ENCODE measurements at places on chromosomes 4 and X.

DNA sequence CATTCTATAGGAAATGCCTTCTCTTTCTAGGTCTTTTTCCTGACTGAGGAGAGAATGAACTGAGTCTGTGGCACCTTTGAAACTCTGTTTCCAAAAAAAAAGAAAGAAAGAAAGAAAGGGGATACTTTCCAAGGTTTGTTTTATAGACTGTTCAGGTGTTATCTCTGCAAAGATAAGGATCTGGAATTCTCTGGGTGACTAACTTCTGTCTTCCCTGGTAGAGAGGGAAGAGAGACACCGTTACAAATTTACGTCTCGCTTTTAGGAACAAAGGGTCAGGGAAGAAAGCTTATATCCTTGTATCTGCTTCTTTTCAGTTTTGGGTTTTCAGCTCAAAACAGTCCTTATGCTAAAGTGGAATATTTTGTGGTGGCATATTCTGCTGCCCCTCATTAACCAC, 314.1 kb downstream of the RAPGEF2 start:
- DNase-seq: no peak

DNA sequence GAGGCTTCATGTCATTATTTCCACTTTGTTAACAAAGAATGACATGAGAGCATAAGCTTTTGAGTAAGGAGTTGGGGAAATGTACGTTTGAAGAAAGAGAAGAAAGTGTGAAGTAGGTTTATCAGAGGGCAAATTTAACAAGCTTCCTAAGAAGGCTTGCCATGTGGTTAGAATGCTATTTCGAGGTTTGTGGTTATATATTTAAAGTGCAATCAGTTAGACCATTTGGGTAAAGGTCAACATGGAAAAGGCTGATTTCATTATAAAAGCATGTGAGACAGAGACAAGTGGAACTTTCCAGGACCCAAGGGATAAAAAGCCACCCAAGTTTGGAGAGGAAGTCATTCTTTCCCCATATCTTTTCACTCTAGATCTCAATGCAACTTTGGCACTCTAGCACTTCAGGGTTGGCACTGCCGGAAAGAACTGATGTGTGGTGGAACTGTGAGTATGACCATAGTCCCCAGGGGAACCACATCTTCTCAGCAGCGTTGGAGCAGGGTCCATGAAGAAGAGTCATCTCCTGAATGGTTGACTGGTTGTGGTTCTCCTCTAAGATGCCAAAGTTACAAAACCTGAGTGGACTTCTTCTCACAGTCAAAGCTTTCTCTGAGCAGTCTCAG, 529.9 kb downstream of the MID1IP1 start:
- no peak for DNase-seq

GRCh38 chrX:20312018-20312417, 45.3 kb upstream of the RPS6KA3 start:
- no peak for DNase-seq

DNA sequence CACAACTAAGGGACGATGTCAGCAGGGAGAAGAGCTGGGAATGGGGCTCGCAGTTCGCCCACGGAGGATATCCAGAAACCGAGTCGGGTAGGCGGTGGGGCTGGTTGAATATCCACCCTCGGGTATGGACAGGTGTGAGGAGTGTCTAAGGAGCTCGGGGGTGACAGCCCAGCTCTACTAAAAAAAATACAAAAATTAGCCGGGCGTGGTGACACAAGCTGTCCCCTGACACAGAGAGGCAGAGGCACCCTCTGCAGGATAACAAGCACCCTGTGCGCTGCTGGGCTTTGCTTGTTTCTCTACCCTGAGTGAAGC, 12.2 kb upstream of the ASMTL start:
- DNase-seq: no peak

DNA sequence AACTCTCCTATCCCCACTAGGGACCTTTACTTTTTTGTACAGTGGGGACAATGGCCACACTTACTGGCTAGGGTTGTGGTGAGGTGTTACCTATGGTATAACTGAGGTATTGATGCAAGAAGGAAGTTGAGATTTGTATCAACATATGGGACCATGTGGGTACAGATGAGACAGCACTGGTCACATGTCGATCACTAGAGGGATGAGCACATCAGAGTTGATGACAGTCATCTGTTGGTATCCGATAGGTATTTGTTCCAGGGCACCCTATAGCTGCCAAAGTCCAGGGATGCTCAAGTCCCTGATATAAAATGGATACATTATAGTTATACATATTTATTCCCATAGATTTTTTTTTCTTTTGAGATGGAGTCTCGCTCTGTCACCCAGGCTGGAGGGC, 12.6 kb upstream of the SLC10A3 start:
- no peak for DNase-seq

DNA sequence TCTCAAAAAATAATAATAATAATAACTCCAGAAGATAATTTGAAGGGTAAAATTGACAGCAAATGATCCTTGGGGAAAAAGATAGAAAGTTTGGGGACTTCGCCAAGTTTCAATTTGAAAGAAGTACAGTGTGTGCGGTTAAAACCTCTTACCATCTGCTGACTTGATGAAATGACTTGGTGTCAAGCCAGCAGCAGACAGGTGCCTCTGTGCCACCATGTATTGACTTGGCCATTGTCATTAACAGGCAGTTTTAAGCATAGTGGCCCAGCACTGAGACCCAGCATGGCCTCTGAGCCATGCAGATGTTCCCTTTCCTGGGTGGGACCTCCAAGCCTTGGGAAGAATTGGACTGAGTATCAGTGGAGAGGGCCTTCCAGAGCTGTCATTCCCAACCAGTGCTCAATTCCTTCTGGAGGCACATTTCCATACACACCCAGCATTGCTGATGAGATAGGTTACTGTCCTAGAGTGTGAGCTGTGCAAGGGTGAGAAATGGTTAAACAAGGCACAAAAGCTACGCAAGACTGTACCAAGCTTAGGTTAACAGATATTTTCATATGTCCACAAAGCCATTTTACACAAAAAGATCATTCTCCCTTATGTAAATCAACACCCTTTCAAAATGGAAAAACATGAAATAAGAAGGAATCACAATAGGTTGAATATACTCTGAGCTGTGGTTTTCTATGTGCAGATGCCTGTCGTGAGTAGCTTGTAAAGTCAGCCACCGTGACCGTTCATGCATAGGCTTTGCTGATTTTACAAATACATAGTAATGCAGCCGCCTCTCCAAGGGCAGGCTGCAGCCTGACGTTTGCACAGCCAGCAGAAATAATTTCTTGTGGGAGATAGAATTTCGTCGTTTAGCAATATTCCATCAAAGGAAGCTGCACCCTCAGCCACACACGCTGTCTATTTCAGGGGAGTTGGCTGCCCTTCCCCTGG, 59.4 kb upstream of the FBXW7 start:
- no peak for DNase-seq

- DNase-seq: no peak
Observed at GRCh38 chr4:150164055-150164454, 85.8 kb downstream of the DCLK2 start.

GRCh38 chr4:187321711-187322110, 598.1 kb upstream of the FAT1 start:
- no peak for DNase-seq

GRCh38 chr4:88616275-88617150, 24.2 kb downstream of the HERC3 start:
- no peak for DNase-seq

DNA sequence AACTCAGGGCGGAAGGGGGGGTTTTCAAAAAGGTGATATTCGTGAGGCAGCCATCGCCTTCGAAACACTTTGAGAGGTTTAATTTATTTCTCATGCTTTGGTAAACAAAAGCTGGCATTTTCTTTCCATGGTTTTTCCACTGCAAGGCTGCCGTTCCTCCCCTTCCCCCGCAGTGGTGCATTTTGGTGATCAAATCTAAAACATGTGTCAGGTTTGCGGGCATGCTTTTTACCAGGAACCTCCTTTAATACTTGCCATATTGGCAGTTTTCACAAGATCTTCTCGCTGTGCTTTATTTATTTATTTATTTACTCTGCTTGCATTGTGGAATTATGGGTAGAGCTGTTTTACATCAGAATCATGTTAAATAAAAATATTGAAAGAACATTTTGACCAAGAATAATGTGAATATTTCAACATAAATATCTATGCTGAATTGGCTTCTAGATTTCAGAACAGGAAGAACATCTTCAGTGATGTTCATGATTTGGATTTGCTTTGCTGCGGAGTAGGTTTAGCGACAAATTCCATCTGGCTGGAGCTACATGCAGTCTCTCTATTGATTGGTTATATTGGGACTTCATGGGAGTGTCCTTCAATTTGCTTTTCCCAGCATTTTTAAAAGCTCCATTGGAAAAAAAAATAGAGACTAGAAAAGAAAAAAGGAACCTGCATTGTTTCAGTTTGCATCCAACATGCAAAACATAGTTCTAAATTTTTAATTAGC, 54.4 kb downstream of the STOX2 start:
- DNase-seq: no peak

GRCh38 chrX:33969105-33969504, 163.0 kb downstream of the FAM47A start:
- no peak for DNase-seq

- DNase-seq: no peak
Observed at GRCh38 chr4:127309369-127310102, 323.2 kb upstream of the INTU start.

- DNase-seq: peak; percentile 33
Observed at GRCh38 chrX:64204701-64205440, 637 bp downstream of the AMER1 start.

DNA sequence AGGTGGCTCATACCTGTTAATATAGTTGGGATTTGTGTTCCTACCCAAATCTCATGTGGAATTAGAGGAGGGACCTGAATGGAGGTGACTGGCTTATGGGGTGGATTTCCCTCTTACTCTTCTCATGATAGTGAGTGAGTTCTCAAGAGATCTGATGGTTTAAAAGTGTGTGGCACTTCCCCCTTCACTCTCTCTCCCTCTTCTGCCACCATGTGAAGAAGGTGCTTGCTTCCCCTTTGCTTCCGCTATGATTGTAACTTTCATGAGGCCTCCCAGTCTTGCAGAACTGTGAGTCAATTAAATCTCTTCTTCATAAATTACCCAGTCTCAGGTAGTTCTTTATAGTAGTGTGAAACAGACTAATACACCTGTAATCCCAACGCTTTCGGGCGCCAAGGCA, 28.3 kb upstream of the WDR19 start:
- no peak for DNase-seq

DNA sequence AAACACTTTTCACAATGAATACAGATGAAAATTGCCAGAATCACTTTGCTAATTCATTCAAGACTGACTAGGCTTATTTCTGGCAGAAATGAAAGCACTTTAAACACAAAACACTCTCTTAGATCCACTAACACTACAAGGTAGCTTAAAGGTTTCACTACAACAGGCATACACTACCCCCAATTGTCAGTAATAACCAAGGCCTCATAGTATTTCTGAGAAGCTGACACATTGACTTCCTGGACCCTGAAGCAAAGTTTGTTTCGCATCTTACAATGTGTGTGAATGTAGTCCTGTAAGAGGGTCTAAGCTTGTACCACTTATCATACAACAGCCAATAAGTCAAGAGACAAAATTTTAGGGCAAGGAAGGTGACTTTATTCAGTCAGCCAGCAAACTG, 129.9 kb upstream of the FMR1 start:
- no peak for DNase-seq

DNA sequence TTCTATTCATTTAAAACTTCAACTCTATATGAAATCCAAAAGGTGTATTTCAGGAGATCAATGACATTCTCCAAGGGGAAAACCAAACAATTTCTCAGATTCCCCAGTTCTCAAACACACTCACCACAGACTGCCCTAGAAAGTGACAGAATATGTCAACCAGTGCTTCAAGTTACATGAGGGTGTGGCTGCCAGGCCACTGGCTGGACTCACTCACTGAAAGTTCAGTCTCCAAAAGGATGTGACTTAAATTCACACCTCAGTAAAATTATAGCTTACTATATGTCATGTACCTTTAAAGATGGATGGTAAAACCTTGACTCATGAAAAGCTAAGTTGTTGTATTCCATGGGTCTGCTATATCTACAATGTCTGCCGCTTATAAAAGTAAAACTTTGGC, 7.3 kb downstream of the INPP4B start:
- DNase-seq: no peak

DNA sequence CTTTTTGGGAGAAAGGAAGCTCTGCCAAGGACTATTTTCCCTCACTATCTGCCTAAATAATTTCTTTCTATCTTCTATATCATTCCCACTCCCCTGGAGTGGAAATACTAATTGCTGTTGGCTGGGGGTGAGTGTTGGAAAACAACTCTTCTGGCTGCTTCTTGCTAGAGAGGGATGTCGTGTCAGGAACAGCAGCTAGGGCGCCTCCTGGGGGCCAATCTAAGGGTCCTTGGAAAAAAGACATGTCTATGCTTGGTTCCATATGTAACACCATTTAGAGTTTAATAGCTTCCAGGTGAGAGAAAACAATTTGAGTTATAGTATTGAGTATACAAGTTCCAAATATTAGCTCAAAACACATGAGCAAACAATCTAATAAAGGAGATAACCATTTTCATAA, 111.3 kb downstream of the MAGEE1 start:
- no peak for DNase-seq

- no peak for DNase-seq
Observed at GRCh38 chrX:105515561-105515960, 295.1 kb upstream of the TEX13A start.

GRCh38 chr4:23091711-23092110, 399.0 kb downstream of the GBA3 start:
- peak; percentile 1 for DNase-seq
